GM03348 (cell line): ENCODE measurements at places on chromosomes 5 and 9.

- no peak for DNase-seq
These were observed 115.4 kb upstream of the KLF9 start for GRCh38 chr9:70529833-70530232.

DNA sequence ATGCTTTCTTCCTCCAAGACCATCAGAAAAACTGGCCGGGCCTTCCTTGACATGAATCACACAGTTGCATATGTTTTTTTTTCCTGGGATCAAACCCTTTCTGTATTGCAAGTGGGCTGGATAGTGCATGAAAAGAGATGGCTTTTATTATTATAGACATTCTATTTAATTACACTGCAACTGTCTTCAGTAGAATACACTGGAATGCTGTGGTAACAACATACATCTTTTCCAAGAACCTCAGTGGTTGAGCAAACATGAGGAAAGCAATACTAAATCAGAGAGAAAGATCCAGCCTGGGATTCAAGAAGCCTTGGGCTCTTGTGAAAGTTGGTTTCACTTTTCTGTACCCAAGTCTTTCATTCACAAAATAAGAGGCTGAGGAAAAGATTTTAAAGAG is 193.0 kb downstream of the DMAC1 start:
- no peak for DNase-seq

DNA sequence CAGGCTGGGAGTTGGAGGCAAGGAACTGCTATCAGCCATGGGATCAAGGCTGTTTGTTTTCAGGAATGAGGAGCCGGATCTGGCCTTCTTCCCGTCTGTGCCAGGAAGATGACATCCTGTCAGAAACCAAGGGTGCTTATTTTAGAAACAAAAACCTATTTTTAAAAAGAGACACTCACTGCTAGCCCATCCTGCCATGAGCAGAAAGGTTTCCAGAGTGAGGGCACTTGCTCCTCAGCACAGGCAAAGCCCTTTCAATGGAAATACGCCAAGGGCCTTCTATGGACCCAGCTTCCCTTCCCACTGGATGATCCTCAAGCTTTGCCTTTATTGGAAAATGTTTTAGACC is 132.6 kb upstream of the FSTL4 start:
- DNase-seq, result no peak

DNA sequence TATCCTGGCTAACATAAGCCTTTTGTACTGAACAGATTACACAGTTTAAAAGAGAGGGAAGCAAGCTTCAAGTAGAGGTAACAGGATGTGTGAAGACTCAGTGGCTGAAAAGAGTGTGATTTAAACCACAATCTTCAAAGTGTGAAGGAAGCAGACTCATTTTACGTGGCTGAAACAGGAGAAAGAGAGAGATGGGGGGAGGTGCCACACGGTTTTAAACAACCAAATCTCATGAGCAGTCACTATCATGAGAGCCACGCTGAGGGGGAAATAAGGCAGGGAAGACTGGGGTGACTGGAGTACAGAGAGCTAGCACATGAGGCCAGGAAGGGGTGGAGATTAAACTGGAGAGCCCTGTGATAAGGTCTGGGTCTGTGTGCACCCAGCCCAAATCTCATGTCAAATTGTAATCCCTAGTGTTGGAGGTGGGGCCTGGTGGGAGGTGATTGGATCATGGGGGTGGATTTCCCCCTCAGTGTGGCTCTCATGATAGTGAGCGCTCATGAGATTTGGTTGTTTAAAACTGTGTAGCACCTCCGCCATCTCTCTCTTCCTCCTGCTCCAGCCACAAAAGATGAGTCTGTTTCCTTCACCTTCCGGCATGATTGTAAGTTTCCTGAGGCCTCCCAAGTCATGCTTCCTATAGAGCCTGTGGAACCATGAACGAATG is 318.6 kb upstream of the CD180 start:
- DNase-seq, result no peak

DNA sequence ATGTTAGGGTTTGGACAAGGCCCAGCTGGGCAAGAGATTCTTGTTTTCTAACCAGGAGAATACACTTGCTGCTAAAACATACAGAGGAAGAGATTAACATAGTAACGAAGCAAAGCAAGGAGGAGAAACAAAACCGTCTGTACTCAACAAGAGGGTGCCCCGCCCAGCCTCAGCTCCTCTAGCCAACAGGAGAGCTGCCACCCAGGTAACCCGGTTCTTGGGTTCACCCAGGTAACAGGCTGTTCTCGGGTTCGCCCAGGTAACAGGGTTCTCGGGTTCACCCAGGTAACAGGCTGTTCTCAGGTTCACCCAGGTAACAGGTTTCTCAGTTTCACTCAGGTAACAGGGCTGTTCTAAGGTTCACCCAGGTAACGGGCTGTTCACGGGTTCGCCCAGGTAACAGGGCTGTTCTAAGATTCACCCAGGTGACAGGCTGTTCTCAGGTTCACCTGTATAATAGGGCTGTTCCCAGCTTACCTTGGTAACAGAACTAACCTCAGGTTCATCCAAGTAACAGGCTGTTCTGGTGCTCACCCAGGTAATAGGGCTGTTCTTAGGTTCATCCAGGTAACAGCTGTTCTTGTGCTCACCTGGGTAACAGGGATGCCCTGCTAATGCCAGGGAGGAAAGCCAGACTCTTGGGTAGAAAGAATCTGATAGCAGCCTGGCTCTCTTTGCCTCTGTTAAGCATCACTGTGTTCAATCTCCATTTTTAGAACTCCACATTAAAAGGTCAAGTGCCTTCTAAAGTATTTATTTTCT is 271.6 kb downstream of the SYK start:
- DNase-seq, result no peak

DNA sequence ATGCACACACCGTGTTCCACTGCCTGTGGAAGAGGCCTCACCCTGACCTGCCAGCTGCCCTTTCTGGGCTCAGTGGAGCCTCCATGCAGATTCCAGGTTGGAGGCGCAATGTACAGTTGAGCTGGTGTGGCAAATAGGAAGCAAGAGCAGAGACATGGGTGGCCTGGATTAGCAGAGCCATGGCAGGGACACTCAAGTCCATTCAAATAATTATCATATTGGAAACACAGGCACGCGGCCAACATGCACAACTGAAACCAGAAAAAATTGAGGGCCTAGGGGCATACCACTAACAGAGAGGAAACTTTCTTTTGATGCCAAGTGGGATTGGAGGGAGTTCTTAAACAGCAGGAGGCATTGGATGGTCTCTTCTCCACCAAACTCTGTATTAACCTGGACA is 35.8 kb downstream of the OTULINL start:
- DNase-seq, result no peak

- no peak for DNase-seq
These were observed 26.5 kb upstream of the PCSK1 start for GRCh38 chr5:96459313-96460121.

GRCh38 chr9:96057155-96057554 is 181.7 kb downstream of the ERCC6L2 start:
- no peak for DNase-seq

DNA sequence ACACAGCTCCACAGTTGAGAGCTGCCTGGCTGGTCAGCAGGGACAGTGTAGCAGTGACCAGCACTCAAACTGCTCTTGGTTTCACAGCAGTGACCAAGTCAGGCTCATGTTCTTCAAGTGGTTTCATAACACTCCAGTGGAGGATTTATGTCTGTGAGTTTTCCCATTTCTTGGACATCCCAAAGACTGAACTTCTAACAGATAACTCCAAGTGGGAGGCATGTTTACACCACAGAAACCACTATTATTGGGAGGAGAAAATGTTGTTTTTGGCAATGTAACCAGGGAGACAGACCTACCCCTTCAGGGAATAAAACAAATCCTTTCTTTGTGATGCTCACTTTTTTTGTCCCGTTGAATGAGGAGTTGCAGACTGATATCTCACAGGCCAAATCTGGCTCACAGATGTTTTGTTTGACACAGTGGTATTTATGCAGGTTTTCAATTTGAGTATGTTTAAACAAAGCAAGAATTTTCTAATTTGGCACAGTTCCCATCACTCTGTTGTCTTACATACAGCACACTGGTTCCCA is 141.5 kb downstream of the RMI1 start:
- DNase-seq, result peak; percentile 63

- DNase-seq, result no peak
These were observed 164.1 kb upstream of the CCNH start for GRCh38 chr5:87576867-87577266.

GRCh38 chr5:73405691-73406090 is 42.9 kb downstream of the FOXD1 start:
- peak; percentile 28 for DNase-seq

DNA sequence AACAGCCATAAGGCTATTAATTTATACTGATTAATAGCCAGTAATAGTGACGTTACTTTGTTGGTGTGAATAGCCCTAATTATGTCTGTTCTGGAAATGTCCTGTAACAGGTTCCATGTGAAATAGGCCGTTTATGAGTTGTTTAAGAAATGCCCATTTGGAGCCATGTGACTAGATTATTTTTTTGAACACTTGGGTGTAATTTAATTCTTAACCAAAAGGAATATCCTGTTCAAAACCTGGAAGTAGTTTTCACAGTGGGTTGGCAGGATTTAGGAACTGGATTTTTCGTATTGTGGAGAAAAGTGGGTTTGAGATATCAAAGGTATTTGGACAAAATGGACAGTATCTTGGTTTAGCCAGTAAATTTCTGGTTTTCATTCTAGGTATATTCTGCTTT is 1.3 kb downstream of the TENT2 start:
- DNase-seq, result peak; percentile 7

DNA sequence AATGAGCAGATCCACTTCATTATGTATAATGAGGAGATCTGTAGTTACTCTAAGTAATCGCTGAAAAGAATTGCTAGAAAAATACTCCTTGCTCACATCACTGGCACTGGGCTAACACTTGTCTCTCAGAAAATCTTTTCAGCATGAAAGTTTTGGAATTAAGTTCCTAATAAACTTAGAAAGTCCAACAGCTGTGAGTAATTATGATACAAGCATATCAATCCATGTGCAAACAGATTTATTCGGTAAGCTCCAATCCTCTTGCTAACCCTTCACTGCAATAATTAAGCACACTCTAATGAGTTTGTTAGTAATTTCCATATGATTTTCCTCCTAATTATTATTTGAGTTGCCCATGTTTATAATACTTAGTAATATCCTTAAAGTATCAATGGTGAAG is 652.6 kb upstream of the WWC1 start:
- DNase-seq, result no peak

DNA sequence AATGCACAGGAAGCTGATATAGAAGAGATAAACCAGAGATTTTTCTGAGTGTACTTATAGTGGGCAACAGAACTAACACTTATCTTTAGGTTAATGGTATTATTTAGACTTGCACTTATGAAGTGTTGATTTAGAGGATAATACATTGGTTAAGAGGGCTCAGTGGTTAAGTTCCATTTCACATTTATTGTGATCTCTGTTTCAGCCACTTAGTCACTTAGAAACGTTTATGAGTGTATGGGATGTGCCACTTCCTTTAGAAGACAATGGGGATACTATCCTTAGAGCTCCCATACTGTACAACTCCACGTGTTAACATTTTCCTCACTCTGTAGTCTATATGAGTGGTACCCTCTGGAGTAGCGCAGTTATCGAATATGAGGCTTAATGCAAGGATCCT is 57.5 kb downstream of the PIP5K1B start:
- no peak for DNase-seq

GRCh38 chr5:149724130-149724840 is 5.8 kb upstream of the PPARGC1B start:
- DNase-seq, result no peak

DNA sequence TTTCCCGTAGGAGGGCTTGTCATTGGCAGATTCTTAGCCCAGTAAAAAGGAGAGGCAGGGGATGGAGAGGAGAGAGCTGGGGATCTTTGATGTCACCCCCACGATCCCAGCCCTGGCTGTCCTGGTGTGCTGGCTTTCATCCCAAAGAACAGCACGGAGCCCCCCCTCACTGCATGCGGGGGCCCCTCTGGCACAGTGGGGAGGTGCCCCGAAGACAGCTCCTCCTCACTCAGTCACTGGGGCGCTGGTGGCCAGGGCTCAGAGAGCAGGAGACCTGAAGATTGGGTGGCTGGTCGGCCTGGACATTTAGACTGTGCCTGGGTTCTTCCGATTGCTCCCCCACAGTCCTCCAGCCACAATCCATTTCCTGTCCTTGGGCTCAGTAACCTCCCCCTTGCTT is 207.5 kb downstream of the MELK start:
- DNase-seq, result no peak

DNA sequence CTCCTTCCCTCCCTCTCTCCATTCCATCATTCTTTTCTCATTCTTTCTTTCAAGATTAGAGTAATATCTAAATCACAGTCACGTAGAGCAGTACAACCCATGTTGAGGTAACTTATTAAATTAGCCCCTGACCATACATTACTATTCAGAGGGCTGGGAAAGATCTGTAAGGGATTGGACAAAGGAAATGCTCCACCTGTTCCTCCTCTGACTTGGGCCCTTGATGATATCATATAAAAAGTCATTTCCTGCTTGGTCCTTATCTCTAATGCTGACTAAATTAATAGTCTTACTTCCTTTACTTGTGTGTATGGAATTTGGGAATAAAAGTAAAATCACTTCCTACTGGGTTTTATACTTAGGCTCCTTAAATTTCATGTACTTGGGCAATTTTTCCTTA is 40.8 kb downstream of the SNX18 start:
- no peak for DNase-seq

DNA sequence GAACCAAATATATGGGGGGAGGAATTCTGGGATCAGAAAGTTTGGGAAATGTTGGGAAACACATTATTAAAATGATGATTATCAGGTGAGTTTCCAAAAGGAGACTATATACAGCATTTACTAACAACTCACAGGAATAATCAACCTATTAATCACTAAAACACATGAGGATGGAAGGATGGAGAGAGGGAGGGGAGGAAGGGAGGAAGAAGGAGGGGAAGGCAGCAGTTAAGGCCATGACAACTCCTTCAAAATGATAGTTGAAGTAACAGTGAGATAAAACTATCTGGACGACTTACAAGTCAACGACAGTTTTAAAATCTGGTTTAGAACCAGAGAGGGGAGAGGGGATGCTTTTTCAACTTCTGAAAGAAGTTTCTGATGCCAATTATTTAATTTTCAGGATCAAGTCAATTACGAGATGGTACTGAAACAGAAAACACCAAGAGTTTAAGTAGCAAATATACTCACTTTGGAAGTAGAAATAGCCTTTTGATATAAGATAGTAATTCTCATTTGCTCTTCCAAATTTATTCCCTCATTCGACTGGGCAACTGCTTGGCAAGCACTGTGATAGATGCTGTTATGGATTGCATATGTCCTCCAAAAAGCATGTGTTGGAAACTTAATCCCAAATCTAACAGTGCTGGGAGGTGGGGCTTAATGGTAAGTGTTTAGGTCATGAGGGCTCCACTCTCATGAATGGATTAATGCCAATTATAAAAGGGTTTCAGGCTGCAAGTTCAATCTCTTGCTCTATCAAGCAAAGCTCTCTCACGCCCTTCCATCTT is 30.4 kb downstream of the FBXW11 start:
- DNase-seq, result no peak

GRCh38 chr9:99762470-99762869 is 59.2 kb upstream of the NR4A3 start:
- no peak for DNase-seq

DNA sequence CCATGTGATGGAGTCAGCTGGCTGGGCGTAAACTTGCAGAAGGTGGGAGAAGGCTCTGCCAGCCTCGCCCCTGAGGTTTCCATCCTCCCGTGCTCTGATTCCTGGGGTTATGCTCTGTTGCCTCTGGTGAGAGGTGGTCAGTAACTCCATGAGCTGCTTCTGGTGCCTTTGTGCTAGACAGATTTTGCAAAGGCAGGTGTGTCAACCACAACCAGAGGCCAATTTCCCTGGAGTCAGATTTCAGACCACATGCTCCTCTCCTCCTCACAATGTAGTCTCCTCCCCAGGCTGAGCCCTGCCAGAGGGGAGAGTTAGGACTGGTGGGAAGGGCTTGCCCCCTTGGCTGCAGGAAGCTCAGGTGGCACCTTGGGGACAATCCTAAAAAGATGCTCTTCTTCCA is 38.8 kb upstream of the TENT4A start:
- no peak for DNase-seq
